ENCODE measurements at places on chromosomes 3 and 15.

GRCh38 chr3:48268381-48268935 is 27.6 kb downstream of the ZNF589 start:
- DNase-seq = no peak

- DNase-seq = peak; percentile 80
Observed at GRCh38 chr15:55683376-55683775, 59.6 kb downstream of the PRTG start.

DNA sequence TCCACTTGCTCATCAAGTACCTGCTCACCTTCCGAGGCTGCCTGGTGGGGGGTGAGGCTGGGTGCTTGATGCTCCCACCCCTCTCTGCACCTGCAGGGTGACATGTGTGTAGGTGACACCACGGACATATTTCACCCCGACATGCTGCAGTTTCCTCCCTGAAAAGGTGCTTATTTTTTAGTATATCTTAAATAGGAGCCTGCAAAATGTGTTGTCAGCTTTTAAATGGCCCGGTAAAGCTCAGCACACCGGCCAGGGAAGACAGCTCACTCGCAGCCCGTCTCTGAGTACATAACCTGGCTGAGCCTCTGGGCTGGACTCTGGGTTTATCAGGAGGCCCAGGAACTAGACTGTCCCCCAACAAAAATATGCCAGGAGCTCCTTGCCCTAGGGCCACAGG is 89.3 kb upstream of the LINGO1 start:
- no peak for DNase-seq

GRCh38 chr3:63878394-63879060 is 14.9 kb downstream of the ATXN7 start:
- DNase-seq = no peak

DNA sequence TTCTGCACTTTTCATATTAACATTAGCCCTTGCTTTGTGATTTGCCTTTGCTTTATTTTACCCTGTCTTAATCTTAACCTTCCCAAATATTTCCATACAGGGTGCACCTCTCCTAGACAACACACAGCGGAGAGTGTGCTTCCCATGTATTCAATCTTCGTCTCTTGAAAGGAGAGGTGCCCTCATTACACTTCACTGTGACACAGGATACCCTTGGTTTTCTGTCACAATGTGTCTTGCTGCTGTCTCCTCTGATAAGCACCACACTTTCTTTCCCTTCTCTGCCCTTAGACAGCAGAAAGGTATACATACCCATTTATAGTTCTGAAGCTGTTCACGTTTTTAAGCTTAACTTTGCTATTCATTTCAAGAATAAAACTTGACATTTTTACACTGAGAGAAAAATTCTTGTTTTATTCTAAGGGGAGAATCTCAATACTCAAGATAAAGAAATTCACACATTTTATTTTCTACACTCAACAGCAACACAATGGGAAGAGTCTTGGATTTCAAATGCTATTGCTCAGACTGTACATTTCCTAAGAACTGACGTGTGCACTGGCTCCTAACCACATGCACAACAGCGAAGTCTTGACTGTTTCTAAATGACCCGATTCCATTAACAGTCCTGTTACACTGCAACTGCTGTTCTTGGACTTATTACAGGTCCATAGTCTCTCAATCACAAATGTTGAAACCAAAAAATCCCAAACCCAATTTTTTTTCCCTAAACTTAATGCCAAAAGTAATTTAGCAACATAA is 21.1 kb downstream of the ZXDC start:
- DNase-seq = no peak

DNA sequence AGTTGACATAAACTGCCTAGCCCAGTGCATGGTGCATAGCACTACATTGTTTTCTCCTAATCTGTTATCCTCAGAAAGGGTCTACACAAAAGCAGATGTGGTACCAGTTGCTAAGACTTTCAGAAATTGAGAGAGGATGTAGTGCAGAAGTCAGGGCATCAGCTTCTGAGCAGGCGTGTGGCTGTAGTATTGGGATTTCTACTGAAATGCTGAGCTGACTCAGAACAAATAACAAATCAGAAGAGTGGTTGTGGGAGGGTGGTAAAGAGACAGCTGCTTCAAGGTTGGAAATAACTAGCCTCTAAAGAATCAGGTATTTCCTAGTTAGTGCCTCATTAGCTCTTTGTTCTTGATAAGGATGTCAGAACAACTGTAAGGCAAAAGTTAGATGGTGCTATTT is 161.3 kb downstream of the AKAP13 start:
- no peak for DNase-seq

DNA sequence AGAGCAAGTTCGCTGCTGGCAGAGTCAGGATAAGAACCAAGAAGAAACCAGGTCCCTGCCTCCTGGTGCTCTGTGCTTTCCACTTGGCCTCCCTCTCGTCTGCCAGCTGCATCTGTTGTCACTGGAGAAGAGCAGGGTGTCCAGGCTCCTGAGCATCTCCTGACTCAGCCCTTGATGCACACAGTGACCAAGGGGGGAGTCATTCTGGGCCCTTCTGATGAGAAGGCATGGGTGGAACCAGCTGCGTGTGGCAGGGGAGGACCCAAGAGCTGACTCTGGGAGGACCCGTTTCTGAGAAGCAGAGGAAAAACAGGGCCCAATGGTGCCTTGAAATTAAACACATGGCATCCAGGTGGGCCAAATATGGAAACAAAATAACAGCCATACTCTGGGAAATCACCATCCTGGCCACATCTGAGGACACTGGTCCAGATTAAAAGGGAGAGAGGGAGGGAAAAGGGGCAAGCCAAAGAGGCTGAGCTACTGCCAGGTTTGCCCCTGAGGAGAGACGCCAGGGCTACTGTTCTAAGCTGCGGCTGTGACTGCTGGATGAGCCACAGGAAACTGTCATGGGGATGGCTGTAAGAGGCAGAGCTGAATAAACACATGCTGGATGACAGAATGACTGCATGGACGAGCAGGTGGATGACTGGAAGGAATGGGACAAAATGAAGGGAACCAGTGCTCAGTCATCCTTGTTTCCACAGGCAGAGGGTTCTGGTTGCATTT is 58.1 kb upstream of the CA12 start:
- DNase-seq = peak; percentile 1

- DNase-seq = no peak
Observed at GRCh38 chr15:52221730-52222129, 30.5 kb upstream of the GNB5 start.

DNA sequence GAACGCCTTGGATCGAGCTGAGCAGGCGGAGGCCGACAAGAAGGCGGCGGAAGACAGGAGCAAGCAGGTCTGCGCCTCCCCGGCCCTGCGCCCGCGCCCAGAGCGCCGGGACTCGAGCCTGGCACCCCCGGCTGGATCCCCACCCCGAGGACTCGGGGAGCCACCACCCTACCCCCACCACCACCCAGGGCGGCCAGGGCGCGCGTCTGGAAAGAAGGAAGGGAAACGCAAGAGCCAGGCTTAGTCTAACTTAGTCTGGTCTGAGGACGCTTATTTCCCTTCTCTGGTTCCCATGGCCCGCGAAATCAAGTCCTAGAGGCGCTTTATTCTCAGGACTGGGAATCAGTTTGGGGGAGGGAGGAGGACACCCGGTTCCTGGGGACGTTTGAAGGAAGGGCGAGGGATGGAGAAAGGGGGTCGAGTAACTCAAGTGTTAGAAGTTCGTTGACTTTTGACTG is 359 bp downstream of the TPM1 start:
- DNase-seq = no peak

DNA sequence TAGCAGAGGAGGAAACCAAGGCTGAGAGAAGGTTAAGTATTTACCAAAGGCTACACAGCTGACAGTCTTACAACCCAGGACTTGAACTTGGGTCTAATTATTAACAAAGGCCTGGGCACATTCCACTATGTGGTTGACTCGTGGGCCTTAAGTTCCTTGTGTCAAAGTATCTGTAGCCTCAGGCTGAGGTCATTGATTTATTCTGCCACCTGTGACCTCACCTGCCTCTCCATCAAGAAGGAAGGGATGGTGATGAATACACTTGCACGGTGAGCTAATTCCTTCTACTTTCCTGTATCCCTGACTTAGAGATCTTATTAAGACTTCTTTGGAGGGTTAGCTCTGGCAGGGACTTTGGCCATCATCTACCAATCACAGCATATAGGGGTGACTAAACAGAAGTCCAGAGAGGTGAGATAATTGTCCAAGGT is 19.9 kb upstream of the LRRC58 start:
- DNase-seq = no peak

DNA sequence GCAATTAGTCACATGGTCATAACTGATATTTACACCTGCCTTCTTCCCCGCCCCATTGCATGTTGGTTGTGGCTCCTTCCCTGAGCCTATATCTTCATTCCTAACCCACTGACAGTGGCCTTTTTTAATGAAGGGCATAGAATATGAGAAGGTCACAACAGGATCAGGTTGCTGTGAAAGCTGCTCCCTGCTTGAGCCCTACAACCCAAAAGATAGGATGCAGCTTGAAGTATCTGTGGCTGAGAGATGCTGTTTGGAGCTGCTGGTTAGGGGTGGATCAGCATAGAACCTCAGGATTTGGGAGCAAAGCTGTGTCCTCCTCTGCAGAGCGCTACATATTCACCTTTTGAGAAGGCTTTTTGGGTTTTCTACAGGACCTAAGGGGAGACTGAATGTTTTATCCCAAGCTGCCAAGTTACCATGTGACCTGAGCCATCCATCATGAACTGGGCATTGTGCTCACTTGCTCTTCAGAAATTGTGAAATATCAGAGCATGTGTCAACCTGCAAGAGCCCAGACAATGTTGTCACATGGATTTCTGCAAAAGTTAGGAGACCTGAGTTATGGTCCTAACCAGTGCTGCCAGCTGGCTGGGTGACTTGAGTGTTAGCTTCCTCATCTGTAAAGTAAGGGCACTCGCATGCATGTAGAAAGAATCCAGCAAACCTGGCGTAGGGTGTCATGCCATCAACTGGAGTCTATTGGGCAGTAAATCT is 49.8 kb upstream of the ARL8B start:
- no peak for DNase-seq

- no peak for DNase-seq
Observed at GRCh38 chr3:33513262-33513863, 73.2 kb upstream of the UBP1 start.

GRCh38 chr3:136750209-136750896 is 1.8 kb downstream of the STAG1 start:
- no peak for DNase-seq
